ENCODE measurements at places on chromosomes 3 and 15.

- H3K4me3 ChIP-seq = no peak overlapping the region
- peaks cover 64% of the 10 kb centered on the region for H3K4me1 ChIP-seq
- no peaks in the 10 kb centered on the region for H3K36me3 ChIP-seq
- H3K27me3 ChIP-seq = no peaks in the 10 kb centered on the region
- no peak for DNase-seq
- H3K27ac ChIP-seq = peak overlapping the region; percentile 78
Measured at GRCh38 chr3:50164984-50165909, 10.1 kb downstream of the SEMA3F start.

DNA sequence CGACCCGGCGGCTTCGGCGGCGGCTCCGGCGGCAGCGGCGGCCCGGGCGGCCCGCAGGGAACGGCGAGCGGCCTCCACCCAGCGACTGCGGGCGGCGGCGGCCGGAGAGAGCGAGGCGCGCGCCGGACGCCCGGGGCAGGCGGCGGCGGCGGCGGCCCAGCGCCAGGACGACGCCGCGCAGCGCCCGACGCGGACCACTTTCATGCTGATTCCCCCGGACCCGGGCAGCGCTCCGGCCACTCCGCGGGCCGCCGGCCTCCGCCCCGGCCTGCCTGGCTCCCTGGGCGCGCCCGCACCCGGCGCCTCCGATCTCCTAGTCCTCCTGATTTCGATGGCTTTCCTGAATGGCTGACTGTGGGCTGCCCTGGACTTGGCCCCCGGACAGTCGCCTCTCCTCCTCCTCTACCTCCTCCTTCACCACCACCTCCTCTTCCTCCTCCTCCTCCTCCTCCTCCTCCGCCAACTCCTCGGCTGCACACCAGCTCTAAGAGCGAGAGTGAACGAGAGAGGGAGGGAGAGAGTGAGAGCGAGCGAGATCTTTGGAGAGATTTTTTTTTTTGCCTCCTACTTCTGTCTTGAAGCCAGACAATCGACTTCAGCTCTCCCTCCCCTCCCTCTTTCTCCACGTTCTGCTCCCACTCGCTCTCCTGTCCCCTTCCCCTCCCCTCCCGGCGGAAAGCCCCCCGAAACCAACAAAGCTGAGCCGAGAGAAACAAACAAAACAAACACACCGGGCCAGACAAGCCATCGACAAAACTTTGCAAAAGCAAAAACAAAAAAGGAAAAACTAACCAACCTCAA lies 844 bp downstream of the NR2F2 start:
- peaks cover 24% of the 10 kb centered on the region for H3K4me1 ChIP-seq
- peaks cover 5% of the 10 kb centered on the region for H3K27me3 ChIP-seq
- H3K27ac ChIP-seq = peak overlapping the region; percentile 97
- no peak for DNase-seq

DNA sequence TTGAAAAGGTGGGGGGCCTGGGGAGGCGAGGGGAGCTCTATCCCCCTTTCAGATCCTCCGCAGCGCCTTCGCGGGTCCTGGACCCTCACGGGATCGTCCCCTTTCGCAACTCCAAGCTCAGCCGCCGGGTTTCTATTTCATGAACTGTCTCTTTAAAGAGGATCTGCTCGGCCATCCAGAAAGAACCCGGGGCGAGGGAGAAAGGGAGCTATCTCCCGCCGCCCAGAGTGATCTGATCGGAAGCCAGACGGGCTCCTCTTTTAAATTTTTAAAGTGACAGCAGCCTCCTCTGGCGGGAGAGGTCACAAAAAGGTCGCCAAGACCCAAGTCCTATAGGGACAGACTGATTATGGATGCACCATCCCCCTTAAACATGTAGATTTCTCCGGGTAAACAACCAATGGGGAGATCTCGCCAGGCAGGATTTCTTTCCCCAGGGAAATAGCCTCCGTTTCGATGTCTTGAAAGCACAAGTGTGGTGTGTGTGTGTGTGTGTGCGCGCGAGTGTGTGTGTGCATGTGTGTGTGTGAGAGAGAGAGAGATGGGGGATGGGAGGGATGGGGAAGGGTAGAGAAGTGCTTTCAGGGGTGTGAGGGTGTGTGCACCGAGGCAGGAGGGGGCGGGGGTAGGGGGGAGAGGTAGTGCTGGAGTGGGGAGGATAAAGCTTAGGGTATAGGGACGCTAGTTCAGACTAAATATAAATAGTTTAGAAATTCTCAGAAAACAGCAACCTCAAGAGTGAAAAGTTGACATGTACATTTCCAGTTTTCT lies 516.1 kb downstream of the MECOM start:
- H3K4me3 ChIP-seq = peak overlapping the region; percentile 60
- peak overlapping the region; percentile 73 for H3K27ac ChIP-seq
- H3K36me3 ChIP-seq = no peaks in the 10 kb centered on the region
- H3K27me3 ChIP-seq = peaks cover 71% of the 10 kb centered on the region
- peak; percentile 8 for DNase-seq

DNA sequence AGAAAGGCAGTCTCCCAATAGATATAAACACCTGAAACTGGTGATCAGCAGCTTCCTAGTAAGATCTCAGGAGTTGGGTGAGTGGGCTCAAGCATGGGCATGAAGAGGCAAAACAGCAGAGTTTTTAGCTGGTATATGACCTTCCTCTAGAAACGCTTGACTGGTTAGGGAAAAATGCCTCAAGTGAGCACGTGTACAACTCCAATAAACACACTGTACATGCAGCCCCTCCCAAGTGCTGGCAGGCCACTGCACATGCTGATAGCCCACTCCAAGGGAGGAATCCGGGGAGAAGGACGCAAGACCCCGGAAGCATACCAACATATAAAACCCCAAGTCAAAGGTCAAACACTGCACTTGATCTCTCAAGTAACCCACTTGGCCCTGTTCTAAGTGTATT lies 143.0 kb downstream of the FMN1 start:
- no peak for DNase-seq
- H3K4me3 ChIP-seq = no peak overlapping the region
- H3K4me1 ChIP-seq = no peaks in the 10 kb centered on the region
- no peaks in the 10 kb centered on the region for H3K27me3 ChIP-seq
- no peaks in the 10 kb centered on the region for H3K36me3 ChIP-seq

GRCh38 chr3:105414841-105415240 lies 48.1 kb downstream of the ALCAM start:
- no peak overlapping the region for H3K27ac ChIP-seq
- no peaks in the 10 kb centered on the region for H3K4me1 ChIP-seq
- no peak for DNase-seq
- no peak overlapping the region for H3K4me3 ChIP-seq
- H3K36me3 ChIP-seq = no peaks in the 10 kb centered on the region

DNA sequence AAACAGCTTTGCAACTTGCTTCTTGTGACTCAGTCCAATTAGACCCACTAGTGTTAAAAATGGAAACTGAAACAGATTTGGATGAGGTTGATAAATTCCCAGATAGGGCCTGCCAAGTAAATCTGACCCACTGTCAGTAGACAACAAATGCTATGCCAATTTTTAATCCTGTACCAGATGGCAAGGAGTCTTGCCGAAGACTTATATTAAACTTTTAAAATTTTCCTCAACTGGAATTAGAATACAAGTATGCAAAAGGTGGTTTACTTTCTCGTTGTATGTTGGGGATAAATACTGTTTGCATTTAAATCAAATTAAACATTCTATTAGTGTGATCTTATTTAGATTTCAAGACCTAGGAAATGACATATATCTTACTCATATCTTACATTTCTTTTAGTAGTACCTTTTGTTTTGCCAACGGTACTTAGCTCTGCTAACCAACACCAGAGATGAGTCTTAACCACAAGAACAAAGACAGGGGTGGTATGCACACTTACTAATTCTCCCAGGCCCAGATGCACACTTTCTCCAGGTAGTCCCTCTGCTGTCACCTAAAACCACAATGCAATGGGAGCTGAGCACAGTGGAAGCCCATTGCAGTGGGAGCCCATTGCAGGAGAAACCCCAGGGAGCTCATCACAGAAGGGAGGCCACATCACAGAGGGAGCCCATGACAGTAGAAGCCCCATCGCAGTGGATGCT lies 77.8 kb downstream of the WWTR1 start:
- H3K27ac ChIP-seq = peak overlapping the region; percentile 14
- no peak for DNase-seq
- no peaks in the 10 kb centered on the region for H3K36me3 ChIP-seq
- peaks cover 76% of the 10 kb centered on the region for H3K4me1 ChIP-seq

DNA sequence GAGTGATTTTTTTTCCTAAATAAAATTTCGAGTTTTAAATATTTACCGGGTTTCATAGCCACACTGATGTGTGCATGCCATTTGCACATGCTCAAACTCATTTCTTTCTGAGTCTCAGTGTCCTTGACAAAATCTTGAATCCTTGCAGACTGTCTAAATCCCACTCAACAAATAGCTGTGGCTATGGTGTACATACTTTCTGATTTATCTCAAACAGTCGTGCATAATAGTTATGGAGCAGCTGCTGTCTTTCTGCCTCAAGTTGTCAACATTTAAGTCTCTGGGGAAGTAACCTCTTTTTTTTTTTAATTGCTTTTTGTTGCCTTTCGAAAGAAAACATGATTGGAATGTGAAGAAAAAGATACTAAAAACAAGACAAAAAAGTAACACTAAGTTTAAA lies 52.8 kb upstream of the UTS2B start:
- DNase-seq = no peak
- no peaks in the 10 kb centered on the region for H3K36me3 ChIP-seq
- H3K4me1 ChIP-seq = peaks cover 18% of the 10 kb centered on the region
- H3K4me3 ChIP-seq = no peak overlapping the region
- no peaks in the 10 kb centered on the region for H3K27me3 ChIP-seq

- H3K4me1 ChIP-seq = no peaks in the 10 kb centered on the region
- no peak overlapping the region for H3K4me3 ChIP-seq
- no peaks in the 10 kb centered on the region for H3K36me3 ChIP-seq
- H3K27me3 ChIP-seq = no peaks in the 10 kb centered on the region
- no peak for DNase-seq
Measured at GRCh38 chr3:52379610-52380009, 63.5 kb downstream of the DNAH1 start.

GRCh38 chr15:73954188-73955145 lies 28.2 kb downstream of the LOXL1 start:
- peaks cover 15% of the 10 kb centered on the region for H3K4me1 ChIP-seq
- DNase-seq = no peak
- H3K27ac ChIP-seq = no peak overlapping the region

DNA sequence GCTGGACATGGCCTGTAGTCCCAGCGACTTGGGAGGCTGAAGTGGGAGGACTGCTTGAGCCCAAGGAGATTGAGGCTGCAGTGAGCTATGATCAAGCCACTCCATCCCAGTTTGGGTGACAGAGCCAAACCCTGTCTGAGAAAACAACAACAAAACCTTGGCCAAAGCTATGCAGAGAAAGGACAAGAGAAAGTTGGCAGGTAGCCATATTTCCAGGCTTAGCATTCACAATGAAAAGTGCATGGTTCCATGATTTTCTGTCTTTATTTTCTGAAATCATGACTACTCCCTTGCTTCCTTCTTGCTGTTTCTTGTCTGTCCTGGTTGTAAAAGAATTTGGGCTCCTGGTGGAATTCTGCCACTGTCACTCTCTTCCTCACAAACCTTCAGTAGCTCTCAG lies 284.6 kb upstream of the C2CD4B start:
- no peaks in the 10 kb centered on the region for H3K36me3 ChIP-seq
- no peak for DNase-seq
- no peak overlapping the region for H3K27ac ChIP-seq
- peaks cover 66% of the 10 kb centered on the region for H3K4me1 ChIP-seq
- H3K4me3 ChIP-seq = no peak overlapping the region

GRCh38 chr3:132749786-132750185 lies 27.6 kb upstream of the NPHP3 start:
- no peak overlapping the region for H3K27ac ChIP-seq
- no peaks in the 10 kb centered on the region for H3K27me3 ChIP-seq
- H3K4me3 ChIP-seq = no peak overlapping the region
- H3K36me3 ChIP-seq = no peaks in the 10 kb centered on the region

DNA sequence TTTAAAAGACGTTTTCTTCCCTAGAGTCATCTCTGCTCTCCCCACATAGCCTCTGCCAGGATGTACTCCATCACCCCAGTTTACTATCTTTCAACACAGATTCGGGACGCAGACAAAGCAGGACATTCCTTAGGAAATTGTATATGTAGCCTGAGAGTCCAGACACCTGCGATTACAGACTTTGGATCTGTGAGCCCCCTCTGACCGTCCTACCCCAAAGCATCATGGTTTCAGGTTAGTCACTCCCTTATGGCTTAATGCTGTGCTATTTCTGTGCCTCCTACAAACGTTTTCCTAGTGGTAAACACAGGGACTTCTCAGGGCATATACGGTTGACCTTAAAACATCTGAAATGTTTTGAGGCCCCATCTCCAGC lies 234.0 kb upstream of the BHLHE40 start:
- no peak overlapping the region for H3K4me3 ChIP-seq
- no peak for DNase-seq
- H3K4me1 ChIP-seq = peaks cover 33% of the 10 kb centered on the region
- H3K27me3 ChIP-seq = no peaks in the 10 kb centered on the region
- H3K27ac ChIP-seq = no peak overlapping the region
- H3K36me3 ChIP-seq = no peaks in the 10 kb centered on the region

- H3K4me1 ChIP-seq = no peaks in the 10 kb centered on the region
- H3K36me3 ChIP-seq = no peaks in the 10 kb centered on the region
- no peak for DNase-seq
- H3K4me3 ChIP-seq = no peak overlapping the region
- no peaks in the 10 kb centered on the region for H3K27me3 ChIP-seq
Measured at GRCh38 chr15:64740311-64741170, 34.8 kb downstream of the RBPMS2 start.

DNA sequence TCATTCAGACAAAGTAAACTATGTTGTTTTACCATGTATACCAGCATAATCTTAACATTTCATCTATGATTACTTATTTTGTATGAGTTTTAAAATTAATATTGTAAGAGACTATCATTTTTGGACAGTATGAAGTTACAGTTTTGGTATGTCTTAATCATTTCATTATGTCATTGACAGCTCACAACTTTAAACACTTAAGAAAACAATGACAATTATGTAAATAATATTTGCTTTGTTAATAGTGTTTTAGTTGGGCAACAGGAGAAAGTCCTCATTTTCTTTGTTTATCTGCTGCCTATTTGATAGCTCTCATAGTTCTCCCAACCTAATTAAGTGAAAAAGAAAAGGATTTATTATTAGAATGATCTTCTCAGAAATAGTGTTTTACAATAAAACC lies 80.2 kb downstream of the MEF2A start:
- H3K27ac ChIP-seq = no peak overlapping the region
- no peak for DNase-seq
- H3K4me1 ChIP-seq = peaks cover 15% of the 10 kb centered on the region
- no peaks in the 10 kb centered on the region for H3K36me3 ChIP-seq
- H3K27me3 ChIP-seq = no peaks in the 10 kb centered on the region

- H3K36me3 ChIP-seq = no peaks in the 10 kb centered on the region
- H3K27me3 ChIP-seq = no peaks in the 10 kb centered on the region
Measured at GRCh38 chr15:100464888-100465287, 63.9 kb downstream of the CERS3 start.

DNA sequence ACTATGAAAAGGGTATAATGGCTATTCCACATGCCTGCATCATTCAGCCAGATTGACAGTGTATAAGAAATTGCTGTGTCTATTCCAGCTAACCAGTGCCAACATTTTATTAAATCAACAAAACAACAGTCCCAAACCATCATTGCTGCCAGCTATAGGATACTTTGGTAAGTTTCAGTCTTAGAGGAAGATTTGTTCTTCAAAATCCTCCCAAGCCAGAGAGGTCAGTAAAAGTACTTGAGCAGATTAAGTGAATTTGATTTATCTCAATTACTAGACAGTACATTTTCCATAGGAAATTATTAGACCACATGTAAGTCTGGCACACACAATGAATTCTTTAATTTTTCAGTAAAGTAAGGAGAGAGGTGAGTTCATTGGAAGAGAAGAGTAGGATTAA lies 50.7 kb downstream of the TFG start:
- DNase-seq = no peak
- no peaks in the 10 kb centered on the region for H3K27me3 ChIP-seq
- no peak overlapping the region for H3K4me3 ChIP-seq
- peaks cover 11% of the 10 kb centered on the region for H3K4me1 ChIP-seq
- H3K36me3 ChIP-seq = no peaks in the 10 kb centered on the region

Measured in gastrocnemius medialis (tissue), 4 donors.